ENCODE measurements at places on chromosomes 11 and 22.

DNA sequence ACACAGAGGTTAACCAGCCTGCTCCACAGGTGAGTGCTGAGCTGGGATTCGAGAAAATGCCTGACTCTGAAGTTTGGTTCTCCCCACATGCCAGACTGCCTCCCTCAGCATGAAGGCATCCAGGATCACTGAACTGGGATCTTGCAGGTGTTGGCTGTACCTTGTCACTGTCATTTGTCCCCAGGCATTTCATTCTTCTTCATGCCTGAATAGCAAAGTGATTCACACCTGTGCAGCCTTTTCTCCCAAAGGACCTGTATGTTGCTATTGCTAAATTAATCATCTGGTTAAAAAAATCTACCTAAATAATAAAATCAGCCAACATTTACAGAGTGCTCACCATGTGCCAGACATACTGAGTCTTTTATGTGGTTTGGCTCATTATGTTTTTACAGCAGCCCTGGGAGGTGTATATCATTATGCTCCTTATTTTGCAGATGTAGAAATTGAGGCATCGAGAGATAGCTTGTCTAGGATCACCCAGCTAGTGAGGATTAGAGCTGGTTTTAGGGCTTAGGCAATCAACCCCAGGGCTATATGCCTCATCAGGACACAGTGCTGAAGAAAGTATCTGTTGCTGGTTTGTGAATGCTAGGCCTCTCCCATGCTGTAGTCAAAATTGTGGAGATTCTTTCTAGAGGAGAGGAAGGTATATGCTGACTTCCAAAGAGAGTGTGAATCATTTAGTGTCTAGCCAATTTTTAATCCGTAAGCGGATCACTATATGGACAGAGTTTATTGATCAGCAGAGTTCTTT lies 204.4 kb downstream of the HIPK3 start:
- no peak for DNase-seq

DNA sequence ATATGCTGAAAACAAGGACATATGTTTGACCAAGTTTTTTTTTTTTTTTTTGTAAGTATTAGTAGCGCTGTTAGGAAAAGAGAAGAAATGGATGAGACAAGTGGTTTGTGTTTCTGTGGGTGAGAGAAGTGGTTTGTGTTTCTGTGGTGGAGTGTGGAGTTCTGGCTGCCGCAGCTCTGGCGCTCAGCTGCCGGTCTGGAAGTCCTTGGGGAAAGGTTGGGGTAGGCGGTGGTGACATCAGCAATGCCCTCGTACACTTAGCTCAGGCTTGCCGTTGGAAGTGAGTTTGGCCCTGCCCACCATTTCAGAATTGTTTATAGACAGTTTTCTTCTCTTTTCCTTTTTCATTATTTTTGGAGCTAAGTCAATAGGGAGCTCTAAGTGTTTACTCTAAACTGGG lies 116.6 kb downstream of the TBC1D22A start:
- DNase-seq: no peak

GRCh38 chr11:118497831-118498230 lies 29.4 kb upstream of the TTC36 start:
- DNase-seq: no peak

DNA sequence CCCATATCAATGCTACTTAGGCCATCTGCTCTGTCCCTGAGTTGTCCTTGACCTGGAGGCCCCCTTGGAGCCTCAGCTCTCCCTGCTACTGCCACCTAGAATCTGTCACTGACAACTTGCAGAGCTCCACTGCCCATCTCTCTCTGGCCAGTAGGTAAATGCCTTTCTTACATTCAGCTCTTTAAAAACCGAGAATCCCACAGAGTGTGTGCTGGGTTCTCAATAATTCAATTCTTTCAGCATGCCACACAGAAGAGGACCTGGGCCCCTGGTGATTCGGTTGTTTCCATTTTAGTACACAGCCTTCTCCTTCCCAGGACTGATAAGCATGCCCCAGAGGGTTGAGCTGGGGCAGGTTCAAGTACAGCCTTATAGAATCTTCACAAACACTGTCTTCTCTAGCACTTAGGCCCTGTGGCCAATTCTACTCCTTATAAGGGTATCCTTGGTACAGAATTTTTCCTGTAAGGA lies 22.0 kb upstream of the IPO7 start:
- no peak for DNase-seq

GRCh38 chr11:128146926-128147605 lies 440.3 kb downstream of the ETS1 start:
- no peak for DNase-seq

- no peak for DNase-seq
Observed at GRCh38 chr11:56849852-56850251, 101.4 kb upstream of the OR9G4 start.

DNA sequence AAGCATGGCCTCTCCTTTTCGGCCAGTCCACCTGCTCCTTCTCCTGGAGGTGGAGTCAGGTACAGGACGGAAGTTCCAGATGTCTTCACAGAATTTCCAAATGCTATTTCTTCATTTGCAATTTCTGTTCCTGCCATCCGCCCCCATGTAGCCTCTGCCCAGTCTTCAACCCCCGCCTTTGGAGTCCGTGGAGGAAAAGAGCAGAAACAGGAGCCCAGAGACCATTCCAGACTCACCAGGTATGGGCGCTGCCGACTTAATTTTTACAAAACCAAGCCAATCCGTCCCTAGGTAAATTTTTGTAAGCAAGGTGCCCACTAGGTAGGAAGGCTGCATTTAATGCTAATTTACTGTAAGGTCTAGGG lies 28.9 kb downstream of the RELT start:
- DNase-seq: no peak

DNA sequence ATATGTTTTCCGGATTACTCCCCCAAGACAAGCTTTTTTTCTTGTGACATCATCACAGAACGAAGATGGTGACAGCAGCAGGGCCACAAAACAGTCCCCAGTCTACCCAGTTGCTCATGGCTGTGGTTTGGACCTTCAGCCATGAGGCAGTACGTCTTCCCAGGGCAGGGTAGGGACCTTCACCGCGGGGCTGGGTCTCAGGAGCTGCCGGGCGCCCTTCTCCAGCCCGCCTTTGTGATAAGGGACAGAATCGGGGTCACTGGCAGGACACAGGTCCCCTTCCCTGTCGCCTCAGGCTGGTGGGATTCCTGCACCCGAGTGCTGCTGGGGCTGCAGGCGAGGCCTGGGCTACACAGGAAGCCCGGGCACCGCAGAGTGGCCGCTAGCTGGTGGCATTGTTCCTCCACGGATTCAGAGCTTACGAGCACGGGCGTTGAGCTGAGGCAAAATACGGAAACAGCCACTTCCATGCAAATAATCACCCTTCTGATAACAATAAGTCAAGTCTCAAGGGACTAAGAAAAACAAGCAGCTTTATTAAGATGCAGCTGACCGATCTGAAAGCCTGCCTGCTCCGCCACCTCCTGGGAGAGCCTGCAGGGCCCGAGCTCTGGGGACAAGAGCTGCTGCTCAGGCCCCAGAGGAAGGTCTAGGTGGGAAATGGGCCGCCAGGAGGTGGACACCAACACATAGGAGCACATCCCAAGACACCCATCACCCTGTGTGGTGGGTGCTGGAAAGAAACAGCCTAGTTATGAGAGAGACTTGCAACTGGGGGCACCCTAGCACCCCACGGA lies 12.3 kb downstream of the TBX1 start:
- DNase-seq: no peak

DNA sequence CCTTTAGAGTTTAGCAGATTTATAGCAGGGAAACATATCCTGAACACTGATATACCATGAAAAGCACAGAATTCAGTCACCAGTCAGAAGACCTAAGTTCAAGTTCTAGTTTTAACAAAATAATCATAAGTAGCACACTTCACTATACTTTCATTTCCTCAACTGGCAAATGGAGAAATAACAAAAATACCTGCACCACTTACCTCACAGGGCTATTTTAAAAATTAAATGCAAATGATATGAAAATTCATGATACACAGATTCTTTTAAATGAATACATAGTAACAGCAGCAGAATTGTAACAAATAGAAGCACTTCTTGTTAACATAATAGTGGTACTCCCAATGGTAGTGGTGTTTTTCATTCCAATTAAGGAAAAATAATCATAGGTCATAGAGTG lies 139.0 kb downstream of the FCHSD2 start:
- no peak for DNase-seq

DNA sequence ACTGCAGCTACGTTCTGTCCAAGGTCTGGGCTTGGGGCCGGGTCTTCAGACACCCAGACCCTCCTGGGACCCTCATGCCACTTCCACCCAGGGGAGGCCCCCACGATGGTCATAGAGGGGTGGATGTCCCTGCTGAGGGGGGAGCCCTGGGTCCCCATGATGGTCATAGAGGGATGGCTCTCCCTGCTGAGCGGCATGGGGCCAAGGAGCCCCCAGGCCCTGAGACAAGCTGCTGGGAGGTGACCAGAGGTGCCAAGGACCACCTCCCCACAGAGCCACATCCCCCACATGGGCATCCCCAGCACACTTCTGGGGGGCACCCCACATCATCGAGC lies 7.2 kb downstream of the MUC5B start:
- no peak for DNase-seq

DNA sequence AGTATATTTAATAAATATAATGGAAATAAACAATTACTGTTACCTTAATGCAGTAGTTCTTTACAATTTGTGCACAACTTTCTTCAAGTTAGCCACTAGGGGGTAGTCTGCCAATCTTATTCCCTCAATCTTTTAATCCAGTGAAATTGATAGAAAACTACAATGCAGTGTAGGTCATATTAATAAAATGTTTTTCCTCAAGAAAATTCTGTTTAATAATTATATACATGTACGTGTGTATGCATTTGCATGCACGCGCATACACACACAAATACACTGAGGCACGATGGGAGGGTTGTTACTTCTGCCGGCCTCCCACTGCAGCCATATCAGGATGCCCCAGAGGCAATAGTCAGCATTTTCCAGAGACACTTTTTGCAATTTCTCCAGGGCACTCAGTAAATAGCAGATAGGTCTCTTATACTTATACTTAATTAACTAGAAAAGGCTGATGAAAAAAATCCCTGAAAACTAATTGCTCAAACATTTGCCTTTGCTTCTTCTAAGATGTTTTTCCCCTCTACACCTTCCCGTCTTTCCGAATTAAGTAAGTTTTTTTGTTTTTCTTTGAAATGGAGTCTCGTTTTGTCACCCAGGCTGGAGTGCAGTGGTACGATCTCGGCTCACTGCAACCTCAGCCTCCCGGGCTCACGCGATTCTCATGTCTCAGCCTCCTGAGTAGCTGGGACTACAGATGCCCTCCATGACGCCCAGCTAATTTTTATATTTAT lies 3.1 kb downstream of the GAB2 start:
- DNase-seq: no peak

DNA sequence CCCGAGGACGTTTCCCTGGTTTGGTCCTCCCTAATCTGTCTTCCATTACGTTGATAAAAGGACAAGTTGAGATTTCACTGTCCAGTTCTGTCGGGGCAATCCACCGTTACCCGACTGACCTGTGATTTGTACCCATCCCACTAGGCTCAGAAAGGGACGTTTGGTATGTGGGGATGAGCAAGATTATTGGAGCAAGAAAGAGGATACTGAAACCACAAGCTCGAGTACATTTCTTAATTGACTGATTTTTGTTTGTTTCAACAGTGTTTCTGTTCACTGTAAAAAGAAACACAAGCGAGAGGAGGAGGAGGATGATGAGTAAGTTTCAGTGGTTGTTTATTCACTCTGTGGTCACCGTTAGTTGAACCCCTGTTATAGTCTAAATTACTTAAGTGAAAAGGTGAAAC lies 969 bp downstream of the CCDC117 start:
- DNase-seq: no peak

- DNase-seq: no peak
Observed at GRCh38 chr11:37770145-37770544, 1172.1 kb upstream of the RAG2 start.

GRCh38 chr11:8839306-8839956 lies 71.6 kb upstream of the AKIP1 start:
- DNase-seq: no peak

DNA sequence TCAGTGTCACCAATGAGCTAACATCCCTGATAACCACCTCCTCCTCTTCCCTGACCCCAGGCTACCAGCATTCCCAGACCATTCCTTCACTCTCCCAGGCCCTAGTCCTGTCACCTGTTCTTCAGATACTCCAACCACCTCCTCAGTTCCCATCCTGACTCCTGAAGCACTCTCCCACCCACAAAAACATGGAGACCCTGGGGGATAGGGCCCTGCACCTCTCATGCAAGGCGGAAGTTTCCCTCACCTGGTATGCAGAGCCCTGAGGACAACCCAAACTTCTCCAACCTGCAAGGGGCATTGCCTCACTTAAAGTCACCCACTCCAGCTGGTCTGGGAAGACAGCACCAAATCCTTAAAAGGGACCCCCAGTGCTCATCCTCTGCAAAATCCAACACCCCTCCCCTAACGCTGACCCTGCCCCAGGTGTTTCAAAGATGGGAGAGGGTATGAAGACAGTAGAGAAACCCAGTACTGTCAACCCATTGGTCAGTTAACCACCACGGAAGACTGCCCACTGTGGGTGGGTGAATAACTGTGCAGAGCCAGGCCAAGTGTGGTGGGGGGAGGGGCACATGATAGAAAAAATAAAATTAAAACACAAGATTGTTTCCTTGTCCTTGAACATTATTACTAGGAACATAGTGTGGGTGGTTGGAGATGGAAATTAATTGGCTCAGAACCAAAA lies 1.4 kb downstream of the TNKS1BP1 start:
- DNase-seq: no peak

GRCh38 chr11:109728056-109728455 lies 306.1 kb downstream of the C11orf87 start:
- no peak for DNase-seq

GRCh38 chr11:63945477-63946163 lies 6.8 kb downstream of the NAA40 start:
- no peak for DNase-seq

DNA sequence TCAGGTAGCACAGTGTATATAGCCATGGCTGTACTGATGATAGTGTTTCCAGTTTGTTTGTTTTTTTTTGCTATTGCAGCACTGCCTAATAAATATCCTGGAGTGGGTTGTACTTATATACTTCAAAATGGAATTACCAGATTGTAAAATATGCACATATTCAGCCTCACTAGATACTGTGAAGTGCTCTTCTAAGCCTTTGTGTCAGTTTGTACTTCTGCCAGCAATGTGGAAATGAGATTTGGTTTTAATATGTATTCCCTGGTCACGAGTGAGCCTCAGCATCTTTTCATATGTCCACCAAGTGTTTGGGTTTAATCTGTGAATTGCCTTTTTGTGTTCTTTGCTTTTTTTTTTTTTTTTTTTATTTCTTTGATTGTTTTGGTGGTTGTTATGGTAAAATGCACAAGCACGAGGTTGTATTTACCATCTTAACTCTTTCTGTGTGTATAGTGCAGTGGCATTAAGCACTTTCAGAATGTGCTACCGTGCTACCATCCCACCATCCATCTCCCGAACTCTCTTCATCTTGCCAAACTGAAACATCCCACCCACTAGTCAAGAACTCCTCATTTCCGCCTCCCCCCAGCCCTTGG lies 34.9 kb downstream of the ST3GAL4 start:
- no peak for DNase-seq

- DNase-seq: no peak
Observed at GRCh38 chr11:45209000-45209879, 62.8 kb downstream of the PRDM11 start.

DNA sequence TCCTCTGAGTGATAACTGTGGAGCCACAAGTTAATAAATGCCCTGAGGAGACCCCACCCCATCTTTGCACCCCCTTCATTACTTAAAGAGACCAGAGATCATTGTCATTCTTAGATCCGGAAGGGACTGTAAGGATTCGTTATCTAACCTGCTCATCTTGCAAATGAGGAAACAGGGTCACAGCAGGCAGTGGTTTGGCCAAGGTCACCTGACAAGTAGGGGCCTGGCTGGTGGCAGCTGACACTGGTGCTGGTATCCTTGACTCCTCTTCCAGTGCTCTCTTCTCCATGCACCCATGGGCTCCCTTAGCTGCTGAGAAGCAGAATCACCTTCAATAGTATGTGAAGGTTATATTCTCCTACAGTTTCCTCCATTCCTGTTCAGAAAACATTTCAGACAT lies 151.6 kb downstream of the GRIK4 start:
- DNase-seq: no peak
